CD4-positive, alpha-beta T cell (primary cell): ENCODE measurements at places on chromosomes 16 and 17. TPM values are rescaled to one million over a fixed set of nuclear protein-coding genes. Genes with fewer than 3 reads are reported as not detected.
A peak's percentile ranks its signal among the peaks of the same experiment; 100 is the strongest.

DNA sequence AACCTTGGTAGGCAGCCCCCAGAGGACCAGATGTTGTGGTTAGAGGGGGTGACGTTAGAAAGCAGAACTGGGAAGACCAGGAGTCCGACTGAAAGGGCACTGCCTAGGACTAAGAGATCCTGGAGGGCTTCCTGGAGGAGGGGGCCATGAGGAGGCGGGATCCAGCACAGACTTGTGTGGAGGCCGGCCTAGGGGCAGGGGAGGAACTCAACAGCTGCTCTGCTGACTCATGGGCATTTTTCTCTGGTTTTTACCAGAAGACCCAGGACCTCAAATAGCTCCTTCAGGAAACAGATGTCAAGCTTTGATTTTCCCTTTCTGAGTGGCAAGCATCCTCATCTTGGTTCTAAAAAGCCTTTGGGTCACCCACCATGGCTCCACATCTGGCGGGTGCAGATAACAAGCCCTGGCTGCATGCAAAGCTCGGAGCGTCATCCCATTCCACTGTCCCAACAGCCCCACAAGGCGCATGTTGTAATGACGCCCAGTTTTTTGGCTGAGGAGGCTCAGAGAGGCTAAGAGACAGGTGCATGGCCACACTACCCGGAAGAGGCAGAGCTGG, 29.0 kb downstream of the IL21R start:
- no peak for DNase-seq

MRPS34 gene
- total RNA-seq: 26.9 TPM

DNA sequence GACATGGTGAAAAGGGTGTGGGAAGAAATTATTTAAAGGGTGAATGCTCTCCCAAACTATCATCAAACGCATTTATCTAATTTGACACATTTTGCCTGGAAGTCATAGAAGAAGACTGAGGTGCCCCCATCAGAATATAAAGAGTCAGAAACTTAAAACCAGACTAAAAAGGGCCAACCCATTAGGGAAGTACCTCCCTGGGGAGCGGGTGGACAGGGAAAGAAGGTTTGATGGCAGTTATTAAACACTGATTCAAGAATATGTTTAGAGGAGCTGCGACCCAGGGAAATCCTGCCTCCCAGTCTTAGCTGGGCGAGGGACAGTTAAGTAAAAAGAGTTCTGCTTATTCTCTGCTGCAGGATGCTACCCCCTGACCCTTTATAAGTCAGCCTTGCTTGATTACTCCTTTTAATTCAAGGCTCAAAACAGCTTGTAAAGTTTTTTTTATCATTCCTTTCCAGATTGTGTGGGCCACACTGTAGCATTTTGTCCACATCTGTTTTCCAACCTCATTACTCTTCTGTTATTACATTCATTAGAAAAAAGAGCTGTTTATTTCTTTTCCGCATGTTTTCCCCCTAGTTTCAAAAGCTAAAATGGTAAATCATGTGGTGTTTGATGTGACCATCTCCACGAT, 138.5 kb upstream of the TBX2 start:
- DNase-seq: no peak

DNA sequence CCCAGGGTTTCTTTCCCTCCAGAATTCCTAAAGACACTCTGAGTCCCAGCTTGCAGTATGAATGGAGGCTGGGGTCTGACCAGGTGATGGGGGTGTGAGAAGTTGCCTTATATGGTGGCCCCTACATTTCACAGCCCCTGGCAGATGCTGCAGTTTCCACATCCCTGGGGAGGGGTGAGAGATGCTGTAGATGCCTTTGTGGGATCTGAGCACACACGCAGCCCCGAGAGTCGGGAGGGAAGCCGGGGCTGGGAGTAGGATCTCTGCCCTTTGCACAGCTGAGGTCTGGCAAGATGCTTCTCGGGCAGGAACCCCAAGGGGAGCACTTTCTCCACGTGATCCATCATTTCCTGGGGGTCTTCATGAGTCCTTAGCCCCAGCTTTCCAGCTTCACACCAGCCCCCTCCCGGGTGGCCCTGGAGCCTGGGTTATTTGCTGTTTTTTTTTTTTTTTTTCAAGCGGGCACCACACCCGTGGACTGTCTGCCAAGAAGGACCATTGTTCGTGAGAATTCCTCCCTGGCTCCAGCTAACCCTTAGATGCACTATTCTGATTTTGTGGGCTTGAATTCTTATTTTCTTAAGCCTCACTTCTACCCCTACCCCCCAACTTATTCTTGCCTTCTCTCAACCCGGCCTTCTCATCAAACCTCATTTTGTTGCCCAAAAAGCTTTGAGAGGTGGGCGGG, 50.6 kb downstream of the NTN1 start:
- no peak for DNase-seq

DNA sequence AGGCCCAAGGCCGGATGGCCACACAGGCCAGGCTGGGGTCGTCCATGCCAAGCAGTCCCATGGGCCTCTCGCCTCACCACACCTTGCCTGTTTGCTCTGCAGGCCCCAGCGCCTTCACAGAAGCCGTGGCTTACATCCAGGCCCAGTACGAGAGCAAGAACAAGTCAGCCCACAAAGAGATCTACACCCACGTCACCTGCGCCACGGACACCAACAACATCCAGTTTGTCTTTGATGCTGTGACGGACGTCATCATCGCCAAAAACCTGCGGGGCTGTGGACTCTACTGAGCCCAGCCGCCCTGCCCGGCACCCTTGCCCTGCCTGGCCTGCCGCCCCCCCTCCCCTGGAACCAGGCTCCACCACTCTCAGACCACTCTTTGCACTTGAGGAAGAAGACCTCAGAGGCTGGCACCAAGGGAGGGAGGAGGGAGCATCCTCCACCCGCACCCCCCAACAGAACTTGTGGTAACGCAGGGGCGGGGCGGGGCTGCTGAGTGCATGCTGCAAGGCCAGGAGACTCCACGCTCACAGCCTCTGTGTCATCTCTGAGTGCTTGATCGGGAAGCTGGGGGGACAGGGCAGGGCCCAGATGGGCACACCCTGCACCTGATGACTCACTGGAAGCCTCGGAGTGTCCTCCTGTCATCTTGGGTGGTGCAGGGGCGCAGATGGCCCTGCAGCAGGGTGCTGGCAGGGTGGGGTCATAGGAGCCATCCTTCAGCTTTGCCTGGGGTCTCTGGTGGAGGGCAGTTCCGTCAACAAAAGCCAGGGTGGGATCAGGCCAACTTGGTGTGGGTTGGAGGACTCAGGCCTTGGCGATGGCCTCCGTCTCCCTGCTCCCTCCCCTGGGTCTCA, 81.5 kb downstream of the AMFR start:
- DNase-seq: no peak

- DNase-seq: no peak
Measured at GRCh38 chr16:81276323-81276722, 37.8 kb downstream of the BCO1 start.

TBX2 gene
- total RNA-seq: not detected

SOX9 gene
- not detected for total RNA-seq

DNA sequence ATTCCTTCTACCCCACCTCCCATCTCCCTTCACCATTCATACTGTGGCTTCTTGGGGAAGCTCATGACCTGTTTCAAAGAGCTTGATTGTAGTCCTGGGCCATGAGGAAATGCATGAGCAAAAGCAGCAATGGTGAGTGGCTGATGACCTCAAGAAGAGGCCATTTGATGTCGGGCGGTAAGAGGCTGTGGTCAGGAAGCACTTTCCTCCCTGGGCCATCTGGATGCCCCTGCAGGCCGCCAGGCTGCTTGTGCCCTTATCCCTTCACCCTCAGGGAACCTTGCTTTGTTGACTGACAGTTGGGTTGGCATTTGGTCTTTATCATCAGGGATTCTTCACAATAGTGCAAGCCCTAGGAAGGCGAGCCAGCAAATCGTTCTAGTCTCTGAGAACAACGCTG, 78.3 kb upstream of the TBX2 start:
- DNase-seq: no peak

DNA sequence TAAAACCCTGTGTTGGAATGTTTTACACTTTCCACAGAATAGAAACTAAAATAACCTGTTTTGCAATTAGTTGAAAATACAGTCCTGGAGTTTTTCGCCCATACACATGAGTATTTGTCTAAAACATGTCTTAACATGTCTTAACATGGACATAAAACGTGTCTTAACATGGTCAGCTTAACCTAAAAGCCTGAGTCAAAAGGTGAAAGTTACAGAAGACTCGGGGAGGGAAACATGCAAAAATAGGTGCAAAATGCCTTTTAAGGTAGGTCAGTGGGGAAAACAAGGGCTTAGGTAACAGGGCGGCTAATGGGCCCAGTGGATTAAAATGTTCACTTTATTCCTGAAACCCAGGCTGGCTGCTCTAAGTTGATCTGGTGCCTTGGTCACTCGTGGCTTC, 56.1 kb upstream of the RBL2 start:
- no peak for DNase-seq

DNA sequence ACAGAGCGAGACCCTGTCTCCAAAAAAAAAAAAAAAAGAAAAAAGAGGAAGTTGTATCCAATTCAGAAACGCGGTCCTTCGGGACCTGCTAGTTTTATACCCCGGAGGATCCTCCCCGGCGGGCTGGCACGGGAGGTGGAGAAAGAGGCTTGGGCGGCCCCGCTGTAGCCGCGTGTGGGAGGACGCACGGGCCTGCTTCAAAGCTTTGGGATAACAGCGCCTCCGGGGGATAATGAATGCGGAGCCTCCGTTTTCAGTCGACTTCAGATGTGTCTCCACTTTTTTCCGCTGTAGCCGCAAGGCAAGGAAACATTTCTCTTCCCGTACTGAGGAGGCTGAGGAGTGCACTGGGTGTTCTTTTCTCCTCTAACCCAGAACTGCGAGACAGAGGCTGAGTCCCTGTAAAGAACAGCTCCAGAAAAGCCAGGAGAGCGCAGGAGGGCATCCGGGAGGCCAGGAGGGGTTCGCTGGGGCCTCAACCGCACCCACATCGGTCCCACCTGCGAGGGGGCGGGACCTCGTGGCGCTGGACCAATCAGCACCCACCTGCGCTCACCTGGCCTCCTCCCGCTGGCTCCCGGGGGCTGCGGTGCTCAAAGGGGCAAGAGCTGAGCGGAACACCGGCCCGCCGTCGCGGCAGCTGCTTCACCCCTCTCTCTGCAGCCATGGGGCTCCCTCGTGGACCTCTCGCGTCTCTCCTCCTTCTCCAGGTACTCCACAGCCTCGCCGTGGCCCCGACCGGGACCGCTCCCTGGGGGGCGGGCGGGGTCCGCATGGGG, at the start of gene CDH3:
CDH3 (plus strand) TSS at position 596 of the 779 bp plus-strand sequence; CDS start at position 666, 70 bp downstream.
- peak; percentile 46 for DNase-seq

- DNase-seq: peak; percentile 47
Measured at GRCh38 chr17:79866791-79867518, 27.7 kb upstream of the CBX4 start.

DNA sequence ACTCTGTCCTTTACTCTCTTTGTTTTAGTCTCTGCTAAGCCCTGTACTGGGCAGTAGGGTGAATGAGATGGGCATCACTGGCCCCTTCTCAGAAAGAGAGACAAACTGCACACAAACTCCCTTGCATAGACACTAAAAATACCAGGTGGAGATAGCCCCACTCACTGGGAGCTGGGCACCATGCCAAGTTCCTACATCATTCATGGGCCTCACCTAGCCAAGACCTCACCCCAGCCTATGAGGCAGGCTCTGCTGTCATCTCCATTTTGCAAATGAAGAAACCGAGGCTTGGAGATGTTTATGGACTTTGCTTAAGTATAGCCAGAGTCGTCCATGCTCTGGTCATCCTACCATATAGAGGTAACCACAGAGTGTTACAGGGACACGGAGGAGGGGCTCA, 499.8 kb upstream of the CDH11 start:
- DNase-seq: no peak

GRCh38 chr17:65362826-65363225, 198.6 kb downstream of the AXIN2 start:
- no peak for DNase-seq

DNA sequence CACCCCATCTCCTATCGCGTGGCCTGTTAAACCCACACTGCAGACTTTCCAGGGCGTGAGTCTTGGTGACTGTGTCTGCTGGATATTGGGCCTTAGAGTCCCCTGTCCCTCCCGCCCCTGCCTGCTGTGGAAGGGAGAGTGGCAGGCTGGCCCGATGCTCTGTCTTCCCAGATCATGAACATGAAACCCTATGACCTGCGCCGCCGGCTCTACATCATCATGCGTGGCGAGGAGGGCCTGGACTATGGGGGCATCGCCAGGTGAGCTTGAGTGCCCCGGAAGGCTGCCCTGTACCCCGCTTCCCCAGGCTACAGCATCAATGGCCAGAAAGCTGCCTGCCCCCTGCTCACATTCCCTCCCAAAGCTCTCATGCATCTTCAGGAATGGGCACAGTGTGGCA, 19.5 kb upstream of the CLEC18A start:
- no peak for DNase-seq
